NCI-H1694 treated with DMSO at 0.1 percent for 48 hours (cell line): ENCODE measurements at places on chromosomes 4 and X.

GRCh38 chrX:82756272-82756671 lies 751.8 kb upstream of the POU3F4 start:
- DNase-seq: no peak

- DNase-seq: no peak
Measured at GRCh38 chr4:102551958-102552565, 50.9 kb downstream of the NFKB1 start.

DNA sequence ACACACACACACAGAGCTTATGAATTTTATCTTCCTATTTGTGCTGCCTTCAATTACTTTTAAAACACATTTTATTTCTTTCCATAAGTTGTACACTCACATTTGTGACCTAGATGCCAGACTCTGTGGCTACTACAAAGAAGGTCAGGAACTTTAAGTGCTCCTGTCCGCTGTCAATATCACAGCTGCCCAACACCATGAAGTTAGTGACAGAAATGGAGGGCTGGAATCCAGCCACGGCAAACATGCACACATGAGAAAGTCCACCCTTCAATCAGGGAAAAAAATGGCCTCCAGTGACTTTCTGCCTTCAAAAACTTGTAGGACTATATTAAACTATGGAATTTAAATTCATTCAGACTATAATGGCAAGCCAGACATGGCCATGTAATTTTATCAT lies 334.4 kb upstream of the FSTL5 start:
- no peak for DNase-seq

DNA sequence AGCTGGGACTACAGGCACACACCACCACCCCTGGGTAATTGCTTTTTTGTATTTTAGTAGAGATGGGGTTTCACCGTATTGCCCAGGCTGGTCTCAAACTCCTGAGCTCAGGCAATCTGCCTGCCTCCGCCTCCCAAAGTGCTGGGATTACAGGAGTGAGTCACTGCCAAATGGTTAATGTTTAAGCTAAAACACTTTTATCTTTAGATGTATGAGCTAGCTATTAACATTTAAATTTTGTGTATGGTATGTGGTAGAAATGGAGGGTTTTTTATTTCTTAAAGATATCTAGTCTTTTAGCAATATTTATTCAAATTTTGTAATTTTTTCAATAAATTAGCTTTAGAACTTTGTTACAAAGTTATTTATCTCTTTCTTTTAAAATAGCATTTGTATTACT lies 1659.8 kb upstream of the ADGRL3 start:
- no peak for DNase-seq

GRCh38 chr4:128866691-128867090 lies 57.2 kb downstream of the JADE1 start:
- no peak for DNase-seq

- DNase-seq: no peak
Measured at GRCh38 chrX:36334572-36334971, 415.0 kb downstream of the CFAP47 start.

DNA sequence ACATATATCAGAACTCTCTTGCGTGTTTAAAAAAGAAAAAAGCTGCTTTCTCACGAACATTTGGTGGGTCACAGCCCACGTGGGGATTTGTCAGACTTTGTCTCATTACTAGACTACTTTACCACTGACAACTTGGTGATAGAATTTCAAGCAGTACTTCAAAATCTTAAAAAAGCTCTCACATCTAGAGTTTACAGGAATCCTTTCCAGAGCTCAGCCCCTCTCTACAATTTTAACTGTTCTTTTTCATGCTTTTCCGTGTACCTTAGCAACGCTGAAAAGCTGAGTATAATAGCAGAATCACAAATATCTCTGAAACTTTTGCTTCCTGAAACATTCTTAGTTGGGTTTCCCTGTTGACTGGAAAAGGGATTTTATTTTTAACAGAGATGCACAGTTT lies 50.2 kb downstream of the SMAD1 start:
- DNase-seq: no peak

DNA sequence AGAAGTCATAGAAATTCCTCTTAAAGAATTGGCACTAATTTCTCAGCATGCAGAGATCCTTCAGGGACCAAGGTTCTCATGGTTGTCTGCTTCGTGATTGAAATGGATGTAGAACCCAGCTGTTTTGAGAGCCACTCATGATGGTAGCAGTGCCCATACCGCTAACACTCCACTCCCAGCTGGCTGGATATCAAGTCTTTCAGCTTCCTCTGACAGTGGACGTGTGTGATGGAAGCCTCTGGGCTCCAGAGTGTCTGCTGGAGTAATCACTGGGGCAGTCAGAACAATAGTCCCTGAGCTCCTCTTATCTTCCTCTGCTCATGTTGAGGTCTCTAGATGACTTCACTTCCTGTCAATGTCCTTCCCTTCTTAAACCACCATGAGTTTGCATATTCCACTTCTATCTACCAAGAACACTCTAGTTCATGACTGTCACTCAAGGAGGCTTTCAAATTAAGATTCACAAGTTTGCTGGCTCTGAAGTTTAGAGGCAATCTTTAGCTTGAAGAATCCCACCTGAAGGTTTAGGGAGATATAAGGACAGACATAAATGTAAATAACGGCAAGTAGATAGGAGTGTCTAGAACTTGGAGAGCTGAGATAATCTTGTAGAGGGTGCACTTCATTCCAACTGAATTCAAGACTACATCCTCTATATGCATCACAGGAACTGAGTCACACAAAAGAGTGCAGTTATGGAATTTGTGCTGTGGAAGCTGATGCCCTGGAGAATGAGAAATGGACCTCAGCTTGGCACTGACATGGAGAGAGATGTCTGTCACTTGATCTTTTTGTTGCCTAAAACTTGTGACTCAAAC lies 64.5 kb upstream of the WDR1 start:
- no peak for DNase-seq

GRCh38 chrX:9135901-9136510 lies 102.1 kb upstream of the FAM9B start:
- DNase-seq: no peak

DNA sequence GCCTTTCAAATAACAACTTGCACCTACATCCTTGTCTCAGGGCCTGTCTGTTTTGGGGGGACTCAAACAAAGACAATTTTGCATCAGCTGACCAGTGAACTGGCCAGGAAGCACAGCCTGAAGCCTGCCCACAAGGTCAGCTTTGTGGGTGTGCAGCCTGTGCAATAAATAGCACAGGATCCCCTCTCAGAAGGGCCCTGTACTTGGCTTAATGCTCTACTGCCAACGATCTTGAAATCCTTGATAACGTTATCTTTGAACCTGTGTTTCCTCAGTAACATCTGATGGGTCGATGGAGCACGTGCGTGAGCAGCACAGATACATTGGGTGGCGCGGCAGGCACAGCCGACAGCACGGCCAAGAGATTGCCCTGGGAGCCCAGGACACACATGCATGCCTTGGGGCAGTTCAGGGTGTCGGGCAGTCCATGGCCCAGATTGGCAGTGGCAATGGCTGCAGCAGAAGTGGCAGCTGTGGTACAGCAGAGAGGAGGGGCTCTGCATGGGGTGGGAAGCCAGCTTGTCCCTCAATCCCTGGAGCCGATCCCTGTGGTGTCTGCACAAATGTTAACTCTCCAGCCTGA lies 58.8 kb upstream of the ATP6AP2 start:
- DNase-seq: no peak

DNA sequence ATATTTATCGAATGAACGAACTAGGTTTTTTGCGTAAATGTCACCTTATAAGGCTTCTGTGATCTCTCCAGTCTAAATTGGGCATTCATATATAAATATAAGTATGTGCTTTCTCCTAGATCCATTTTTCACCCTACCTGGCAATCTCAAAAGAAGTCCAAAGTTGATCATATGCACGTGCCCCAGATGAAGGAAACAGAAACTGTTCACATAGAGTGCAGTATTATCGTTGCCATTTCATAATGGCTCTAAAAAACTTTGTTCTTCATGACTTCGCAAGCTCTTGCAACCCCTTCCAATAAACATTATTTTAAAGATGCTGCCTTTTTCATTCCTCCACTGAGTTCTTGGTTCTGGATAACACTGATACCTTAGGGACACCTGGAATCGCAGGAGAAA lies 708 bp downstream of the INTS12 start:
- no peak for DNase-seq

GRCh38 chr4:126742048-126742447 lies 890.7 kb upstream of the INTU start:
- DNase-seq: no peak

DNA sequence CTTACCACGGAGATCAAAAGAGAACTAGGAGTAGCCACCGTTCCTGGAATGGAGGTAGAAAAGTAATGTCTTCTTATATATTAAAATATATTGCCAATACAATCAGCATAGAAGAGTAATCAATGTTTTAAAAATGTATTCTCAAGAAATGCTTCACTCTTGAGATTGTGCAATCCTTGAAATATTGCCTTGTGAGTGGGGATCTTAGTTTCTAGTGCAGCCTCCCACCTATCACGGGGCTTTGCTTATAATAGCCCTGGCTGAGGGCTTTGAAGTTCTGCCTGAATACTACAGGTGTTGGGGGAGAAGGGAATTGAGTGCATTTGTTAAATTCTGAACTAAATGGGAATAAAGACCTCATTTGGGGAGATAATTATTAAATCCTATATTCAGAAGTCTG lies 55.5 kb downstream of the VGLL1 start:
- no peak for DNase-seq

GRCh38 chr4:58163156-58163555 lies 1053.0 kb upstream of the IGFBP7 start:
- no peak for DNase-seq
